HT1080 (cell line): ENCODE measurements at places on chromosomes 2 and 18. TPM values are rescaled to one million over a fixed set of nuclear protein-coding genes. Genes with fewer than 3 reads are reported as not detected.

MOGAT1 gene
- total RNA-seq: not detected in 2 replicates

ANKRD44 gene
- 10.4 and 16.0 TPM in 2 replicates for total RNA-seq

CNTNAP5 gene
- total RNA-seq: 0.10 and 0.11 TPM in 2 replicates

ZNF385B gene
- total RNA-seq: 1.4 and 3.2 TPM in 2 replicates

MROH2A gene
- total RNA-seq: not detected in 2 replicates

CD8B2 gene
- total RNA-seq: not detected in 2 replicates

RTKN gene
- 15.8 and 21.1 TPM in 2 replicates for total RNA-seq

FBXO15 gene
- total RNA-seq: 0.37 and 1.3 TPM in 2 replicates

SETBP1 gene
- 2.1 and 2.7 TPM in 2 replicates for total RNA-seq

SLC5A7 gene
- not detected in 2 replicates for total RNA-seq

AMER3 gene
- total RNA-seq: not detected in 2 replicates

NAT8 gene
- not detected in 2 replicates for total RNA-seq

RAB6C gene
- total RNA-seq: not detected in 2 replicates

ASB18 gene
- total RNA-seq: not detected in 2 replicates

AQP4 gene
- not detected in 2 replicates for total RNA-seq

CCDC178 gene
- total RNA-seq: 0.03 TPM in 1 of 2 replicates, not detected in the other

SERPINB11 gene
- total RNA-seq: not detected in 2 replicates

KHK gene
- 5.7 and 5.9 TPM in 2 replicates for total RNA-seq

CCDC85A gene
- total RNA-seq: 0.19 TPM in 1 of 2 replicates, not detected in the other

MRPS5 gene
- 84.7 and 91.1 TPM in 2 replicates for total RNA-seq

PLCL1 gene
- total RNA-seq: 0.07 and 0.16 TPM in 2 replicates

FEV gene
- not detected in 2 replicates for total RNA-seq

IL36A gene
- total RNA-seq: not detected in 2 replicates

LAMA3 gene
- 0.40 and 0.56 TPM in 2 replicates for total RNA-seq

KLHL41 gene
- total RNA-seq: not detected in 2 replicates

CCDC141 gene
- not detected in 2 replicates for total RNA-seq

CYP27C1 gene
- total RNA-seq: 1.4 and 1.5 TPM in 2 replicates

NCKAP5 gene
- 0.20 and 0.47 TPM in 2 replicates for total RNA-seq

SOX11 gene
- total RNA-seq: not detected in 2 replicates

GPR45 gene
- not detected in 2 replicates for total RNA-seq

MAL gene
- total RNA-seq: not detected in 2 replicates

ARHGEF33 gene
- 0.80 TPM in 1 of 2 replicates, not detected in the other for total RNA-seq

MREG gene
- total RNA-seq: 17.6 and 19.8 TPM in 2 replicates

LYG2 gene
- 0.37 and 0.61 TPM in 2 replicates for total RNA-seq

RPIA gene
- 9.5 and 25.3 TPM in 2 replicates for total RNA-seq

SCN2A gene
- total RNA-seq: 4.4 and 4.6 TPM in 2 replicates

TEX44 gene
- not detected in 2 replicates for total RNA-seq

CYBRD1 gene
- 28.2 and 28.4 TPM in 2 replicates for total RNA-seq

ITPRIPL1 gene
- 0.23 and 0.73 TPM in 2 replicates for total RNA-seq

PKDCC gene
- total RNA-seq: 5.4 and 11.4 TPM in 2 replicates

HOXD12 gene
- total RNA-seq: 0.10 TPM in 1 of 2 replicates, not detected in the other

PARD3B gene
- total RNA-seq: 0.73 and 2.2 TPM in 2 replicates

GDF7 gene
- total RNA-seq: 0.27 and 0.33 TPM in 2 replicates

CCDC121 gene
- 0.88 and 1.2 TPM in 2 replicates for total RNA-seq

SP140 gene
- total RNA-seq: 6.9 and 9.3 TPM in 2 replicates

FOXI3 gene
- total RNA-seq: not detected in 2 replicates

DSG1 gene
- total RNA-seq: not detected in 2 replicates
